IMR-90 (cell line): ENCODE measurements at places on chromosomes 4 and X. TPM values are rescaled to one million over a fixed set of nuclear protein-coding genes. Genes with fewer than 3 reads are reported as not detected.
A peak's percentile ranks its signal among the peaks of the same experiment; 100 is the strongest.

- no peaks in the 10 kb centered on the region for H3K27me3 ChIP-seq
- H3K4me3 ChIP-seq: no peak overlapping the region
- H3K27ac ChIP-seq: no peak overlapping the region
- no peaks in the 10 kb centered on the region for H3K36me3 ChIP-seq
- no peak for DNase-seq
- no peaks in the 10 kb centered on the region for H3K4me1 ChIP-seq
Observed at GRCh38 chrX:23575281-23575680, 92.0 kb upstream of the PRDX4 start.

DNA sequence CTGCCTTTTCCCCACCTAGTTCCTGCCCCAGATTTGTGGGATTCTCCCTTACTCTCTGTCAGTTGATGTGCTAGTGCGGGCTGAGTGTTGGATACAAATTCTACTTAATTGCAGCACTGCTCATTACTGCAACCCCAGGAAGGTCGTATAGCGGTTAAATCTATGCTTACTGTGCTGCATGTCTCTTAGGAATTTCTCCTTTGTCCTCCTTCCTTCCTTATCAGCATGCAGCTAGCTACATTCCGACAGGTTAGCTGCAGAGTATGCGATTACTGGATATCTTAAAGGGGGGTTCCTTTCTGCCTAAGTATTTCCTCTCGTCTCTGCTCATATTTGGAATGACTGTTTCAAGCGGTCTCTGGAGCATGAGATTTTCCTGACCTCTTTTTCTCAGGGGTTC lies 662.8 kb downstream of the TLL1 start:
- no peak overlapping the region for H3K4me3 ChIP-seq
- no peaks in the 10 kb centered on the region for H3K27me3 ChIP-seq
- no peaks in the 10 kb centered on the region for H3K4me1 ChIP-seq
- H3K36me3 ChIP-seq: no peaks in the 10 kb centered on the region

DNA sequence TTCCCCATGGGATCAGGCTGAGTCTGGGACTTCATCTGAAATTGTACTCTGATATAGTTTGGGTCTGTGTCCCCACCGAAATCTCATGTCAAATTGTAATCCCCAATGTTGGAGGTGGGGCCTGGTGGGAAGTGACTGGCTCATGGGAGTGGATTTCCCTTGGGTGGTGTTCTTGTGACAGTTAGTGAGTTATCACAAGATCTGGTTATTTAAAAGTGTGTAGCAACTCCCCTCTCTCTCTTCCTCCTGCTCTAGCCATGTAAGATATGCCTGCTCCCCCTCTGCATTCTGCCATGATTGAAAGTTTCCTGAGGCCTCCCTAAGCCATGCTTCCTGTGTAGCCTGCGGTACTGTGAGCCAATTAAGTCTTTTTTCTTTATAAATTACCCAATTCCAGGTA lies 61.0 kb downstream of the RASGEF1B start:
- no peaks in the 10 kb centered on the region for H3K36me3 ChIP-seq
- no peak overlapping the region for H3K27ac ChIP-seq
- no peaks in the 10 kb centered on the region for H3K4me1 ChIP-seq
- DNase-seq: no peak
- no peak overlapping the region for H3K4me3 ChIP-seq
- no peaks in the 10 kb centered on the region; the same call in none of the 2 replicates for H3K27me3 ChIP-seq

GRCh38 chrX:116449156-116449555 lies 12.8 kb downstream of the SLC6A14 start:
- no peaks in the 10 kb centered on the region for H3K27me3 ChIP-seq
- H3K4me3 ChIP-seq: no peak overlapping the region
- no peak for DNase-seq
- no peaks in the 10 kb centered on the region for H3K36me3 ChIP-seq

DNA sequence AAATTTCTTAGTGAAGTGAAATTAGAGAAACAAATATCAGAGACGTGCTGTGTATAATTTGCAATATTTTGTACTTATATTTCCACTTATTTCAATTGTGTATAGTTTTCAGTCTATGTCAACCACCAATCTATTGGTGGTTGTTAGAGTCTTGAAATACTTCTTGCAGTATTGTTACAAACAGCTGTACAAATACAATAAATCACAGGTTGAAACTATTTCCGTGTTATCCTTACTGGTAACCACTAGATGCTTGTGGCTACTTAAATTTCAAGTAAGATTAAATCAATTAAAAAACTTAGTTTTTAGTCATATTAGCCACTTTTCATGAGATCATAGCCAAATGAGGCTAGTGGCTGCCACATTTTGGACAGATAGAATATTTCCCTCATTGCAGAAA lies 520.5 kb downstream of the GBA3 start:
- DNase-seq: no peak
- H3K27ac ChIP-seq: no peak overlapping the region
- H3K4me3 ChIP-seq: no peak overlapping the region
- H3K27me3 ChIP-seq: no peaks in the 10 kb centered on the region
- no peaks in the 10 kb centered on the region for H3K4me1 ChIP-seq

DNA sequence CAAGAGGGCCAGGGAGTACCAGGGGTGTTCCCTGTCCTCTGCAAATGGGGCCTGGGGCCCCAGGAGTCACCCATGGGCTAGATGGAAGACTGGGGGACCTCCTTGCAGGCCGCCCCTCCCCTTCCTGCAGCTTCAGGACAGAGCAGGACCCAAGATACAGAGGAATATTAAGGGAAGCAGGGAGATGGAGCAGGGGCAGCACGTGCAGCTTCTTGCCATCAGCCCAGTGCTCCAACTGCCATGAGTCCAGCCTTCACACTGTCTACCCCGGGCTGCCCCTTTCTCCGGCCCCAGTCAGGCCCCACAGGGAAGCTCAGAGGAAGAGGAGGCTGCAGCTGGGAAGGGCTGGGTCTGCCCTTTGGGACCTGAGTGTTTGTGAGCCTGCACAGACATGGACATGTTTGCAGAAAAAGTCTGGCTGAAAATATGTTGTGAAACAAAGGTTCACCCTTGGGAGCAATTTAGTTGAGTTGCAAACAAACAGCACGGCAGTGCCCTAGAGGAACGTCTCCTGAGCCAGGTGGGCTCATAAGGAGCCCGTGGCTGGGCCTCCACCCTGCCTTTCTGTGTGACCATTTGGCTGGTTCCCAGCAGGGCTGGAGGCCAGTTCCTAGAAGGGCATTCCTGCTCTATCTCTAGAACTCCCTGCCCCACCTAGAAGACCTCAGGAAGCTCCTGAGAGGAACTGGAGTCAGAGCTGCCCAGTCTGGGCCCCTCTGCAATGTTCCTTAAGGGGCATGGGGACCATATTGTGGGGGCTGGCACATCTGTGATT lies 8.9 kb downstream of the FATE1 start:
- DNase-seq: no peak
- no peaks in the 10 kb centered on the region for H3K4me1 ChIP-seq
- H3K36me3 ChIP-seq: no peaks in the 10 kb centered on the region
- H3K27ac ChIP-seq: no peak overlapping the region

DNA sequence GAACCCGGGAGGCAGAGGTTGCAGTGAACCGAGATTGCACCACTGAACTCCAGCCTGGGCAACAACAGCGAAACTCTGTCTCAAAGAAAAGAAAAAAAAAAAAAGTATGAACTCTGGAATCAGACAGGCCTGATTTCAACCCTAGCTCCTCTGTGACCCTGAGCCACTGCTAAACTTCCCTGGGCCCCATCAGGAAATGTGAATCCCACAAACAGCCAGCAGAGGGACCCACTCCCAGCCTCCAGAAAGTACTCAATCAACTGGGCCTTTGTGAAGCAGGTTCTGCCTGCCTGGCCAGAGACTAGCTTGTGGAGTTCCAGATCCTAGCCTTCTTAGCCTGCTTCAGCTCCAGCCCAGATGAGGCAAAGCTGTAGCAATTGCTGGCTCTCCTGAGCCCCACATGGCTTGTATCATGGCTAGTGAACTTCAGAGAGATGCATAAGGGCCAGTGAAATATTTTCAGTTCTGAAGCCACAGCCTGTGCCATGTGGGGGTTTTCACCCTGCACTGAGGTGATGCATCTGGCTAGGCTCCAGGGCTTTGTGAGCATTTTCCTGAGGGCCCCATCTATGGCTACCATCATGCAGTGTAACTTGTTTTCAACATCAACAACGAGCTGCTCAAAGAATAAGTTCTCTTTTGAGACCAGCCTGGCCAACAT lies 7.2 kb upstream of the IDS start:
- no peak overlapping the region for H3K27ac ChIP-seq
- no peak overlapping the region for H3K4me3 ChIP-seq
- no peaks in the 10 kb centered on the region for H3K36me3 ChIP-seq
- peaks cover 10% of the 10 kb centered on the region for H3K27me3 ChIP-seq
- H3K4me1 ChIP-seq: 0 out of 2 replicates have a peak, but pooled peaks cover 2% of the 10 kb centered on the region
- DNase-seq: peak; percentile 38

DNA sequence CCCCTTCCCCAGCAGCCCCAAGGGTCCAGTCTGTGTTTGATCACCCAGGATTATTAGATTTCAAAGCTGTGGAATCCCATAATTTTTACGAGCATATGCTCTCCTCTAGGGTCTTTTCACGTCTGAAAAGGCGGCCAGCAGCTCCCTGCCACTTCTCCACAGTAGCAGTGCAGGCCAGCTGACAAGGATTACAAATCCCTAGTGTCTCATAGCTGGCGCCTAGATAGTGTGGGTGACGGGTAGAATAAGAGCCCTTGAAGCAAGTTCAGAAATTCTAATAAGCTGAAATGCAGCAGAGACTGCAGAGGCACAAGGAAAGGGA lies 79.4 kb downstream of the RLIM start:
- H3K27me3 ChIP-seq: no peaks in the 10 kb centered on the region
- no peak overlapping the region for H3K4me3 ChIP-seq
- peaks cover 6% of the 10 kb centered on the region; the same call in 1 of the 2 replicates for H3K4me1 ChIP-seq
- H3K36me3 ChIP-seq: peaks cover 4% of the 10 kb centered on the region; the same call in 1 of the 2 replicates
- no peak for DNase-seq

DNA sequence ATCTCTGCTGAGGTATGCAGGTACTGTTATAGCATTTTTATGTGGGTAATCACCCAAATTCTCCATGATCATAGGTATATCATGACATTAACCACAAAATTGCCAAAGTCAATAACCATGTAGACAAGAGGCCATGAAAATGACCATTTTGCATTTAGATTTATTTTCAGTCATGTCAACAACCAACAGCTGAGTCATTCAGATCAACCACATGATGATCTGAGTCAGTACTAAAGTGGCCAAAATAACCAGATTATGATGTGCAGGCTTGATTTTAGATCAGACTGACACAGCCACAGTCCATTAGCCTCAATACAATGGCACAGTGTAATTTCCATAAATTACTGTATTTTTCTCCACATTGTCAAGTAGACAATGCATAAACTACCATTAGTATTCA lies 240.5 kb downstream of the GRIA3 start:
- H3K4me1 ChIP-seq: no peaks in the 10 kb centered on the region
- no peak overlapping the region for H3K4me3 ChIP-seq
- no peaks in the 10 kb centered on the region for H3K36me3 ChIP-seq
- DNase-seq: peak; percentile 27
- H3K27me3 ChIP-seq: no peaks in the 10 kb centered on the region
- H3K27ac ChIP-seq: no peak overlapping the region

DNA sequence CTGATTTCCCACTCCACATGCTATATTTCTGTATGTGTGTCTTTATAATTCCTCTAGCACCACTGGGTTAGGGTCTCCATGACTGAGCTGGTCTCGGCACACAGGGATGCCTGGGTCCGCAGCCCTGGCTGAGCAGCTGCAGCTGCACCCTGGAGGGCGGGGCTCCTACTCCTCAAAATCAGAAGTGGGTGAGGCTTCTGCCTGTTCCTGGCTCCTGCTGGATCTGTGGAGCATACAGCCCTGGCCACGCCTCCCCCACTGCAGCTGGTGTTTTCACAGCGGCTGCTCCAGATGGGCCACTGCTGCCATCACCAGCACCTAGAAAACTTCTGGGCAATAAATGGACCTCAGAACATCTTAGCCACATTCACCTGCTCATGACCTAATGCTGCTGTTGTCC lies 30.9 kb downstream of the SPCS3 start:
- H3K27ac ChIP-seq: no peak overlapping the region
- H3K4me1 ChIP-seq: peaks cover under 1% of the 10 kb centered on the region; the same call in 1 of the 2 replicates
- DNase-seq: no peak
- no peaks in the 10 kb centered on the region for H3K27me3 ChIP-seq
- H3K36me3 ChIP-seq: no peaks in the 10 kb centered on the region

DNA sequence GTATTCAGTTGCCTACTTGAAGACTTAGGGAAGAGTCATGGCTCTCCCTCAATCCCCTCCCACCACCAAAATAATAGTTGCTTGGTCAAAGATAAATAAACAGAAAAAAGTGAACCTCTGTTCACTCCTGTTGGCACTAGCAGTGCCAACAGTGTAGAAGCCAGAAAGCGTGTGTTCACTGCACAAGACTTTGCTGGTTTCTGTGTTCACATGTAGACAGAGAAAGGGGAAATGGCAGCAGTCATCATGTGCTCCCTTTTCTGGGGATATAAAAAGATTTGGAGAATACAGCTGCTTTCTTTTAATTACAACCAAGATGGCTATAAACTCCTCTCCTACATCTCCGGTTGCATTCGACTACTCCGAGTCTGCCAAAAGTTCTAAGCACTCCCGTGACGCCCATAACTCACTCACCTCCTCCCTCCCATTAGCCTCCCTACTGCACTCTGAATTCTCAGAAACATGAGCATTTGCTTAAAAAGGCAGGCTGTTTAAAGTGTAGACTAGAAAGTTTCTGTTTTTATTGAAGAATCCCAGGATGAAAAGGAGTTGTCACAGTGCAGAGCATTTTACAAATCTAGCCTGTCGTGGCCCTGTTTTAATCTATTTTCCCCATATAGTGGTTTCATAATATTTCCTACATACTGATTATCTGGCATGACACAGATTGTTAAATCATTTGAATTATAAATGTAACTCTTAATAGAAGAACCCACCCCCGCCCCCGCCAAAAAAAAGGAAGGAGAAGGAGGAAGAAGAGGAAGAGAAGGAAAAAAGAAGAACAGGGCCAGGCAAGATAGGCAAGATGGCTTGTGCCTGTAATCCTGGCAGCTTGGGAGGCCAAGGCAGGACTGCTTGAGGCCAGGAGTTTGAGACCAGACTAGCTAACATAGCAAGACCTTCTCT lies 16.7 kb downstream of the LGI2 start:
- no peak overlapping the region for H3K27ac ChIP-seq
- peaks cover 17% of the 10 kb centered on the region for H3K27me3 ChIP-seq
- H3K4me3 ChIP-seq: no peak overlapping the region
- no peaks in the 10 kb centered on the region for H3K36me3 ChIP-seq
- no peak for DNase-seq
- H3K4me1 ChIP-seq: no peaks in the 10 kb centered on the region

GRCh38 chr4:94758141-94758699 lies 465 bp downstream of the BMPR1B start:
- H3K36me3 ChIP-seq: no peaks in the 10 kb centered on the region
- peak overlapping the region; percentile 42 for H3K4me3 ChIP-seq
- H3K27me3 ChIP-seq: peaks cover 30% of the 10 kb centered on the region
- no peak for DNase-seq

DNA sequence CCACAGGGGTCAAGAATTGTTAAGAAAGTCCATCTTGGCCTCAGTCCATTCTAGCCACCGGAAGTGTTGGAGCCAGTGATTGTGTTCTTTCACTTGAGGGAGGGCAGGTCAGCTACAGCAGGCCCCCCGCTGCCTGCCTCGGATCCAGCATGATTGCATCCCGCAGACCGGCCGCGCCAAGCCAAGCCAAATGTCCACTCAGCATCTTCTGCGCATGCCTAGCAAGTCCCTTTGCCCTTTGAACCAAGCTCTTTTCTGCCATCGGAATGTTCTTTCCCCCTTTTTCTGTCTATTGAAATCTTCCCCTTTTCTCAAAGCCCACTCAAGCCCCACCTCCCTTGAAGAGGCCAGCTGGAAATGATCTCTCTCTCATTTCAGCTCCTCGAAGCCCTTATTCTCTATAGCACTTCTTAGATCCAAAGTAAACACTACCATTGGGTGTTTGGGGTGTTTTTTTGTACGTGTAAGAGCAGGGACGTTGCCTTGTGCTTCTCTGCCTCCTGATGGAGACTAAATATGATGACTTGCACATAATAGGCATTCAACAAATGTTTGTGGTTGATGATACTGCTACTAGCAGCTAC lies 147.8 kb upstream of the BCOR start:
- H3K27me3 ChIP-seq: peaks cover 9% of the 10 kb centered on the region
- DNase-seq: no peak
- no peak overlapping the region for H3K27ac ChIP-seq

The TLR8 gene
- total RNA-seq: not detected in 2 replicates

The PHKA2 gene
- 9.4 and 10.0 TPM in 2 replicates for total RNA-seq
